Head of caudate nucleus (tissue), 42 donors: ENCODE measurements at places on chromosomes 16 and 17.

- no peak for DNase-seq
Observed at GRCh38 chr16:2177101-2177500, 19.3 kb downstream of the CASKIN1 start.

- DNase-seq = no peak
Observed at GRCh38 chr16:55377840-55378239, 53.8 kb downstream of the IRX6 start.

DNA sequence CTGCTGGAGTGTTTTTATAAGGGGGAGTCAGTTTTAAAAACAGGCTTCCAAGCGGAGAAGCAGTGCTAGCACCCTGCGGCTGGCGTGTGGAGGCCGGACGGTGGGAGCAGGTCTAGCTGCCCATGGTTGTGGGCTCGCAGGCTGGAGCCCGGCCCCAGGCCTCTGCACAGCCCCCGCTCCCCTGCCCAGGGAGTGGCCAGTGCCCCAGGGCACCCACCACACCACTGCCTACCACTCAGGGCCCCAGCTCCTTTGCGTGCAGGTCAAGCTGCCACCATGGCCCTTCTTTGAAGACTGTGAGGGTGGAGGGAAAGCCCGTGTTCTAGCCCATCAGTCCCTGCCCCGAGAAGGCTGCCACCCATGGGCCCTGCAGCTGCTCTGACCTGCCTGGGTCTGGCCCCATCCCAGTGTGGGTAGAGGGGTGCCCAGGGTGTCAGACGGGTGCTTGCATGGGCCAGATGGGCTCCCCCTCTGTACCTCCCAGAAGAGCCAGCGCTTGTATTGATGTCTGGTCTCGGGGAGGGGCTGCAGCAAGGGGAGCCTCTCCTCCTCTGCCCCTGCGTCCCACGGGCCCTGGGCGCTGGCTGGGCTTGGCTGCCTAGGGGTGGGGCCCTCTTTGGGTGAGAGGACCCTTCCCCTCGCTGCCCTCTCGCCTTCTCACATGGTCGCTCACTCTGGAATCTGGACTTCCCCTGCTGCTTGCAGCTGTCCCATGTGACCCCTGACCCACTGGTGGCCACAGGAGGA, 1.5 kb upstream of the NUDT16L1 start:
- DNase-seq = no peak

DNA sequence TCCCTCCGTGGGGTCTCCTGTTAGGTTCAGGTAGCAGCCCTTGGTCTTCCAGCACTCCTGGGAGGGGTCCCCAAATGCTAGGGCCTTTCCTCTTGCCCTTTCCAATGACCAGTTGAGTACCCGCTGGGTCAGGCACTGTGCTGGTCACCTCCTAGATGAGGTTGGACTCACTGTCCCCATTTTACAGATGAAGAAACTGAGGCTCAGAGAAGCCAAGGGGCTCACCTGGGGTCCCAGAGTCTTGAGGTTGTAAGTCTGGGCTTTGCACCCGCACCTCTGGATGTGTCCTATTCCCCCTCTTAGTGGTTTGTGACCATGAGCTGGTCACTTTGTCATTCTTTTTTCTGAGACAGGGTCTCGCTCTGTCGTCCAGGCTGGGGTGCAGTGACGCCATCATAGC, 1.4 kb upstream of the CASKIN1 start:
- DNase-seq = no peak
